Suppressor macrophage treated with lipopolysaccharide for 4 hours (primary cell): ENCODE measurements at places on chromosomes 1 and 21.

GRCh38 chr1:26084091-26084561 is 16.7 kb upstream of the TRIM63 start:
- DNase-seq, result no peak

DNA sequence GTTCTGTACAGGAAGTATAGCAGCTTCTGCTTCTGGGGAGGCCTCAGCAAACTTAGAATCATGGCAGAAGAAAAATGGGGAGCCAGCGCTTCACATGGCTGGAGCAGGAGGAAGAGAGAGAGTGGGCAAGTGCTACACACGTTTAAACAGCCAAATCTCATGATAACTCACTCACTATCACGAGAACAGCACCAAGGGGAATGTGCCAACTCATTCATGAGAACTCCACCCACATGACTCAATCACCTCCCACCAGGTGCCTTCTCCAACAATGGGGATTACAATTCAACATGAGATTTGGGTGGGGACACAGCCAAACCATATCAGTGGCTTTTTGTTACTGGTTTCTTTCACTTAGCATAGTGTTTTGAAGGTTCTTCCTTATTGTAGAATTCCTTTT is 138.6 kb downstream of the SYT14 start:
- DNase-seq, result no peak

DNA sequence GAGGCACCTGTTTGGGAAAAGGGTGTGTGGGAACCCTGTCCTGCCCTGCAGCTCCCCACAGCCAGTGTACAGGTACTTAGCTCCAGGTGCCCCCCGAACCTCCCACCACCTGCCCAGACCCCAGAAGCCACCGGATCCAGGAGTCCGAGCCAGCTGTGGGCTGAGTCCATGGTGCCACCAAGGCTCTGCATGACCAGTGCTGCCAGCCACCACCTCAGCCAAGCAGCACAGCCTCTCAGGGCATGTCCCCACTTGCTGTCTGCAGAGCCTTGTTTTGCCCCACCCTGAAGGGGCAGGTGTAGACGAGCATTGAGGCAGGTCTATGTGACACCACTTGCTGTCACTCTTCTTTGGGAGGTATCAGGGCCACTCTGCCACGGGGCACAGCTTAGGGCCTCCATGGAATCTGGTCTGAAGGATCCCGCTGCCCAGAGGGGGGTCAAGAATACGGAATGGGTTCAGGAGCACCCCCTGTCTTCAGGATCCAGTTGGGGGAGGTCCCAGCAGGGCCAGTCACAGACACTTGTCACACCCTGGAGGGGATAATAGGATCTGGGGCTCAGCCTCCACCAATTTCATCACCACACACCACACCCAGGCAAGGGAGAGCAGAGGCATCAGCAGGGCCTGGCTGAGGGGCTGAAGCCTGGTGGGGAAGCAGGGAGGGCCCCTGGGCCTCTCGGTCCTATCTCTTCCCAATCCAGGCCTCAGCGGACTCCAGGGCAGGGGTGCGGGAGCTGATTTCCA is 27.7 kb downstream of the ARHGEF19 start:
- no peak for DNase-seq

- DNase-seq, result no peak
These were observed 764.1 kb downstream of the LTN1 start for GRCh38 chr21:28228636-28228995.

DNA sequence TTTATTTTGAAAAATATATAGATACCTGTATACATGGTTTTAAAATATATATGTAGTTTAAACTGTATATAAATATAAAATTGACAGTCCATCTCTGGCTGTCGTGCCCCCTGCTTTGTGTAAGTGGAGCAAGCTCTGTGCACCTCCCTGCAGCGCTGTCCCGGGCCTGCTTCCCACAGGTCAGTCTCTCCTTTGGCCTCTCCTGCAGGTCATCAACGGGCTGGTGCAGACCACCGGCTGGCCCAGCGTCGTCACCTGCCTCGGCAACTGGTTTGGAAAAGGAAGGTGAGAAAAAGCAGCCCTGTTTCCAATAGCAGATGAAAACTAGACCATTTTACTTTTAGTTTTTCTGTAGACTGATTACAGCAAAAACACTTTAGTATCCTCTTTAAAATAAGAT is 28.5 kb downstream of the SLC37A1 start:
- no peak for DNase-seq

- no peak for DNase-seq
These were observed 923.1 kb upstream of the TMPRSS15 start for GRCh38 chr21:19326531-19327319.

GRCh38 chr1:40708750-40709099 is 17.2 kb downstream of the NFYC start:
- DNase-seq, result no peak

- DNase-seq, result no peak
These were observed 49.8 kb upstream of the IKBKE start for GRCh38 chr1:206420471-206420870.

DNA sequence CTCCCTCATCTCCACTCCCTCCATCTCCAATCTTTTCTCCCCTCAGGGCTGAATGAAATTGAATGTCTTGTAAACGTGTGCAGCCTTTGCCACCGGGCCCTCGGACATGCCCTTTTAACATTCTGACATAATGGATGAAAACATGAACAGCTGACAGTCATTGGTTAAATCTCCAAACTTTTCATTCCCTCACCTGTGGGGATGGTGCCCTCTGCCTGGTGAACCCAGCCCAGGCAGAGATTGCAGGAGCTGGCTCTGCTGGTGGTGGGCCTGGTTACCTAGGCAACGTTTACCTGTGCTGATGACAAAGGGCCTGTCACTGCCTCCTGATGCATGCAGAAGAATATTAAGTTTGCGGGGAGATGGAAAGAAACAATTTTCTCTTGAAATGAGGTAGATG is 21.3 kb downstream of the ST6GALNAC3 start:
- no peak for DNase-seq

GRCh38 chr1:235313262-235313661 is 14.7 kb downstream of the ARID4B start:
- DNase-seq, result no peak

DNA sequence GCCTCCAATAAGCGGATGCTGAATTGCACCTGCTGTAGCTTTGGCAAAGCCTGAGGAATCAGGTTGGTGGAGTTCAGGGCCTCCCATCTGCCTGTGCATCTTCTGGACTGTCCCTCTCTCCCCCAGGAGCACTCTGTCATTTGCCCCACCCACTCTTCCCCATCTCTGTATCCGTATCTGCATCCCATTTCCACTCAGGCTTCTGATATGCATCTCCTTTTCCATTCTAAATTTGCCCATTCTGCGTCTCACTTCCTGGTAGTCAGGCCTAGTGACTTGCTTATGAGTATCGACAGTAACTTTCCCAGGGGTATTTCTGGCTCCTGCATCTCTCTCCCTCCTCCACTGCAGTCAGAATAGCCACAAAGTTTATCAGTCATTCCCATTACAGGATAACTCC is 15.6 kb downstream of the MR1 start:
- DNase-seq, result no peak

- peak; percentile 80 for DNase-seq
These were observed 49.3 kb upstream of the TARBP1 start for GRCh38 chr1:234528074-234528865.

DNA sequence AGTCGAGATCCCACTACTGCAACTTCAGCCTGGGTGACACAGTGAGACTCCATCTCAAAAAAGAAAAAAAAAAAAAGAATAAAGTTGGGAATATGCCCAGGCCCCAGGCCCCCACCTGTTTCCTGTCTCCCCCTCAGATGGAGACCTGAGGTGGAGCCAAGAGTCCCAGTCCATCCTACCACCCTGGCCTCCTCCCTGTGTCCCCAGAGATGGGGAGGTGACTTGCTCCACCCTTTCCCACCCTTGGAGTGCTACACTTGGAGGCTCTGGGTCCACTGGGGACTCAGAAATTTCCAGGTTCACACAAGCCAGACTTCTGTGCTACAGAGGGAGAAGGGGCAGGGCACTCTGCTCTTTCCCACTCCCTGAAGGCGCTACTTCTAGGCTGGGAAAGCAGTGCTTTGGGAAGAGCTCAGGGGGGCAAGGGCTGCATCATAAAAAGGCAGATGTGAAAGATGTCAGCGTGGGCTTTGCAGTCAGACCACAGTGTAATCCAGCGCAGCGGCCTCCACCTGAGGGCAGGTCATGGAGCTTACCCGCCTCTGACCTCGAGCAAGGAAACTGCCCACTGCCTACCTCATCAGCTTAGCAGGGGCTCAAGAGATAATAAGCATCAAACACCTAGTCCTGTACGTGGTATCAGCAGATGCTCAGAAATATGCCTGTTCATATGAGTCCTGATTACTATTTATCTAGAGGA is 13.4 kb downstream of the TMEM63A start:
- no peak for DNase-seq

DNA sequence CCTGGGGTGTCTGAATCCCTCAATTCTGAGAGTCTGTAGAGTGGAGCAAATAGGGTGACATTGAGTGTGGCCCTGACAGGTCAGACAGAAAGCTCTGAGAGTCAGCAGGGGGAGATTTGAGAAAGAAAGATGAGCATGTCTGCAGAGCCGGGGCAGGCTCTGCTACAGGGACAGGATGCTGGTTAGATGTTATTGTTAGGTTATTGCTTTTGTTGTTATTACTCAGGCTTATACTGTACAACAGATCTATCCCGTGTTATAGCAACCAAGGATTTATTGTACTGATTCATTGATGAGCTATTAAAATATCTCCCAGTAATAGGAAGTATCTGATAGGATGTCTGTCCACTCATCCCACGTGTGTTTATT is 59.5 kb downstream of the NFASC start:
- no peak for DNase-seq

DNA sequence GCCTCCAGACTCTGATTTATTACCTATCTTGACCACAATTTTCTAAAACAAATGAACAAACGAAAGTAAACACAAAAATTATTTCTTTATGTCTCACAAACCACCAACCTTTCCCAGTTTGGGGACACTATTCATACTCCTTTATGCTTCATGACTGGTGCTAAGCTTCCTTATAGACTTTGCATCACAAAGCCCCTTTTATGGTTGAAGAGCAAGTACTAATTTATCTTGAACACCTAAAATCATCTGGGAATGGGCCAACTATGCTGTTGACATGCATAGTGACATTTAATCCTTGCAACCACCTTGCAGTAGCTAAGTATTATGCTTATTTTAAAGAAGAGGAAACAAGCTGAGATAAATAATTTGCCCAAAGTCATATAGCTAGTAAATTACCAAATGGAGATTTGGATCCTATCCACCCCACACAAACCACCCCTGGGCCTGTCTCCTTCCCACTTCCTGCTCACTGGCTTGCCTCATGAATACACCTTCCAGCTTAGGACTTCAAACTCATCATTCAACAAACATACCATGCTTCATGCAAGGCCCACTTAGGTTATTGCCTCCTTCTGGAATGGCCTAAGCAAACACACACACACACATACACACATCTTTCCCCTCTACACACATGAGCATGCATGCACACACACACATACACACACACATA is 192.2 kb downstream of the PLPP3 start:
- DNase-seq, result no peak

- no peak for DNase-seq
These were observed 71.3 kb upstream of the PKN2 start for GRCh38 chr1:88612773-88613172.

GRCh38 chr21:40118527-40118926 is 251.3 kb downstream of the PCP4 start:
- no peak for DNase-seq

GRCh38 chr1:6523566-6523965 is 30.7 kb downstream of the NOL9 start:
- DNase-seq, result peak; percentile 57

DNA sequence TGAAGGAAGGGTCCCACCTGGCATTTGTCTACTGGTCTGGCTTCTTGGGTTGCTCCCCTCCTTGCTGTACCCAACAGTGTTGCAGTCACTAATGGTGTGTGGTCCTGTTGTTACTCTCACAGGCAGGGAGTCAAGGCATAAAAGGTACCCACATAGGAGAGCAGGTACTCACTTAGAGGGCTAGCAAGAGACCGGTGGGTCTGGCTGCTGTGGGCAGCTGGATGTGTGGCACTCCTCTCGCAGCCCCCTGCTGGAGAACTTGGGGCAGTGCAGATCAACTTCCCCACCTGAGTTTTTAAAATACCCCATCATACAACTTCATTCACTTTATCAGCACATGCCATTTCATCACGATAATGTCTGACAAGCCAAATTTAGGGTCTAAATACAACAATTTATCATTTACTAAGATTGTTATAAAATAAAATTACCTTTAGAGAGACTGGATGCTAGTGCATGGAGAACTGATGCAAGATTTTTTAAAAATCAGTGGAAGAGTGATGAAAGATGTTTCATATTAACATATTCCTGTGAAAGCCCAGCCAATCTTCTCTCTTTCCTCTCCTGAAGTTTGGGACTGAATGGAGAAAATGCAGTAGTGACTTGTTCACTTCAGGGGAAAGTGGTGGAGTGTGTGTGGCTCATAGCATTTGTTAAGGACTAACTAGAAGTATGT is 42.8 kb downstream of the ACP6 start:
- peak; percentile 60 for DNase-seq

- no peak for DNase-seq
These were observed 731.2 kb downstream of the USP25 start for GRCh38 chr21:16460936-16461335.

DNA sequence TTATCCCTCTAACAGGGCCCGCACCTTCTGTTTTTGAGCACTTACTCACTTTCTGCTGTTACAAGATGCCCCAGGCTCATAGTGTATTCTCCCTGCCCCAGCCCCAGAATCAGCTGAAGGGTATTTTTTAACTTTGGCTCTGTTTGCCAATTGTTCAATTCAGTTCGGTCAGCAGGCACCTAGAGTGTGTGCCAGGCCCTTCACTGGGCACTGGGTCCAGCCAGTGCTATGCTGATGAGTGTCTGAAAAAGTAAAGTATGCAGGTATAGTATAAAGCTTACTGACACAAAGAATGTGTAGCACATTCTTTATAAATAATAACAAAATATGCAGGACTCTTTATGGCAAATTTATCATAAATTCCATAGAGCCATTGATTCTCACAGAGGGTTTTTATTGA is 35.0 kb downstream of the FHAD1 start:
- no peak for DNase-seq

- DNase-seq, result no peak
These were observed 28.8 kb downstream of the SLC5A9 start for GRCh38 chr1:48251323-48251722.

- no peak for DNase-seq
These were observed 141.9 kb upstream of the TNR start for GRCh38 chr1:175885326-175885725.

- DNase-seq, result peak; percentile 51
These were observed 39.8 kb upstream of the CLIC4 start for GRCh38 chr1:24705260-24706073.

GRCh38 chr1:234902774-234903547 is 225.7 kb downstream of the TOMM20 start:
- DNase-seq, result no peak

- DNase-seq, result no peak
These were observed 12.5 kb downstream of the FOXJ3 start for GRCh38 chr1:42322577-42322976.

- DNase-seq, result no peak
These were observed 8.9 kb upstream of the ZRANB2 start for GRCh38 chr1:71089536-71090270.

- DNase-seq, result no peak
These were observed 295.8 kb downstream of the MATN1 start for GRCh38 chr1:30427545-30427944.
